HFFc6 (cell line): ENCODE measurements at places on chromosomes 12 and 14. TPM values are rescaled to one million over a fixed set of nuclear protein-coding genes. Genes with fewer than 3 reads are reported as not detected.

The TEX52 gene
- total RNA-seq: not detected in 3 replicates

The CLEC4D gene
- not detected in 3 replicates for total RNA-seq

DNA sequence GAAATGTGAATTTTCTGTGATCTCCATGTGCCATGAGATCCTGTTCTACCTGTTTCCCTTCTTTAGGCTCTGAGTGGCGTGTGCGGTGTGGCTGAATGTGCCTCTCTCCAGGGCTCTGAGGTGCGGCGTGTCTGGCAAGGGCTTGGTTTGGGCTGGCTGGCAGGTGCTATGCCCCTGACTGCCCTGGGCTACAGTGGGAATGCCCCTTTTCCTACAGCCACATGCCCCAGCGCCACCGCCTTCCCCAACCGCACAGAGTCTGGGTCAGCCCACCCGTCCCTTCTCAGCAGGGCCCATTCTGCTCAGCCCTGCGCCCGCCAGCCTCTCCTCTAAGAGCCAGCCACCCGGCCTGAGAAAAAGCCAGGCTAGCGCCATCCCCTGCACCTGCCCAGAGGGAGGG is 24.7 kb downstream of the BTBD6 start:
- H3K4me1 ChIP-seq: peaks cover 8% of the 10 kb centered on the region
- H3K36me3 ChIP-seq: no peaks in the 10 kb centered on the region
- no peaks in the 10 kb centered on the region; the same call in 1 of the 2 replicates for H3K27me3 ChIP-seq
- DNase-seq: no peak
- no peak overlapping the region for H3K27ac ChIP-seq

DNA sequence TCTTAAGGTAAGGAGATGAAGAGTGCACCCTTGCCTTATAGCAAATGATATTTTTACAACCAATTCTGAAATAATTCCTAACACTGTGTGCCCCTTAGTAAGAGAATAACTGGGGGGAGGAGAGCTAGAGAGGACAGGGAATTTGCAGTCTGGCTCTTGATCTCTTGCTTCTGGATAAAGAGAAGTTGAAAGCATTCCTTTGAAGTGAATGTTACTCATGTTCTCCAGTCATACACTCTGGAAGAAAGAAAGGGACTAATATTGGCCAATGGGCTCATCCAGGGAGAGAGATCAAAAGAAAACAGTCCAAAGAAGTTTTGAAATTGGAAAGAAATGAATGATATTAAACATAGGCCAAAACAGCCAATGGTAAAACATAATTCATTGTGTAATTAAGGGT is 25.3 kb downstream of the C12orf75 start:
- H3K27me3 ChIP-seq: no peaks in the 10 kb centered on the region; the same call in none of the 2 replicates
- H3K36me3 ChIP-seq: peaks cover 63% of the 10 kb centered on the region
- peak overlapping the region; percentile 59 for H3K4me3 ChIP-seq
- peaks cover 91% of the 10 kb centered on the region for H3K4me1 ChIP-seq

DNA sequence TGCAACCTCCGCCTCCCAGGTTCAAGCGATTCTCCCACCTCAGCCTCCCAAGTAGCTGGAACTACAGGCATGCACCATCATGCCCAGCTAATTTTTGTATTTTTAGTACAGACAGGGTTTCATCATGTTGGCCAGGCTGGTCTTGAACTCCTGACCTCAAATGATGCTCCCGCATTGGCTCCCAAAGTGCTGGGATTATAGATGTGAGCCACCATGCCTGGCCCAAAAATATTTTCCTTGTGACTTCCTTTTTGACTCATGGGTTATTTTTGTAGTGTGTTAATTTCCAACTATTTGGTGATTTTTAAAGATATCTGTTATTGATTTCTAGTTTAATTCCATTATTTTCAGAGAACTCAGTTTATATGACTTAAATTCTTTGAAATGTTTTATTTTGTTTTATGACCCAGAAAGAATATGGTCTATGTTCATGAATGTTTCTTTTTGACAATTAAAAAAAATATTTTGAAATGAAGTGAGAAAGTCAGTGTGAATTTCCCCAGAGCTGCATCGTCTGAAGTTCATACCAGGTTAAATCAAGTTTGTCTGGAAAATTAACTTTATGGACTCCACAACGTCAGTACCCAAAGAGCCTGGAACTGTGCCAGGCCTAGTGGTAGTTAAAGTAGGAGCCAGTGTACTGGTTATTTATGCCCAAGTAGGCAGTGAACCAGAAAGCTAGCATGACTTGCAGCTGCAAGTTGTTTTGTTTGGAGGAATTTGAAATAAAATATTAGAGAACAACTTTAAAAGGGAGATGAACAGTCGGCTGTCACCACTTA is 2.8 kb upstream of the CDKL1 start:
- DNase-seq: peak; percentile 46
- peak overlapping the region; percentile 50 for H3K27ac ChIP-seq
- peaks cover 5% of the 10 kb centered on the region; the same call in 1 of the 2 replicates for H3K36me3 ChIP-seq
- H3K4me3 ChIP-seq: peak overlapping the region; percentile 60; the same call in 1 of the 2 replicates

The SIX4 gene
- total RNA-seq: 18.8 to 20.8 TPM (median 19.6 TPM) in 3 replicates

DNA sequence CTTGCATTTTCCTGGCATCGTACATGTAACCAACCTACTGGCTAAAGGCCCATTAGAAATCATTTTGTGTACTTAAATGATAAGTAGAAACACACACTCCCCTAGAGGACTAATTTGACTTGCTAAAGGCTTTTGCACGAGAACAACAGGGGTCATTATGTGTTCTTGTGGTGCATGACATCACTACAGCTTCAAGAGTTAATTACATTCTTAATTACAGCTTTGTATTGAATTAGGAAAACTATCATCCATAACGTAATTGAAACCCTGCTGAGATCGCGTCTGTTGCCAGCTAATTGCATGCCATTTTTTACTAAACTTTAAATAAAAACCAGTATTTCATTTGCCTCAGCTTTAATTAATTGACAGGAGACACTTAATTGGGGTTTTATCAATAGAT is 51.4 kb downstream of the TMEM132C start:
- no peak overlapping the region for H3K4me3 ChIP-seq
- no peaks in the 10 kb centered on the region for H3K4me1 ChIP-seq
- H3K27ac ChIP-seq: no peak overlapping the region
- no peaks in the 10 kb centered on the region for H3K36me3 ChIP-seq

The OAS1 gene
- not detected in 3 replicates for total RNA-seq

The ITPK1 gene
- total RNA-seq: 28.0 to 31.8 TPM (median 30.6 TPM) in 3 replicates

GRCh38 chr12:21774358-21775132 is at the start of gene KCNJ8:
KCNJ8 (minus strand) TSS chr12:21774706; CDS start chr12:21773616, 1,090 bp downstream.
- peak within 1 kb of the TSS; percentile 85 for H3K4me3 ChIP-seq
- H3K27me3 ChIP-seq: peaks cover 2% of the 10 kb centered on the region; the same call in 1 of the 2 replicates
- DNase-seq: no peak
- peaks cover 14% of the 10 kb centered on the region; the same call in 1 of the 2 replicates for H3K36me3 ChIP-seq
- H3K27ac ChIP-seq: peak within 1 kb of the TSS; percentile 20; the same call in 1 of the 2 replicates

- no peak overlapping the region for H3K4me3 ChIP-seq
- no peak for DNase-seq
- H3K27me3 ChIP-seq: peaks cover 2% of the 10 kb centered on the region
- no peaks in the 10 kb centered on the region for H3K4me1 ChIP-seq
- no peaks in the 10 kb centered on the region for H3K36me3 ChIP-seq
These were observed 217.6 kb downstream of the TMTC2 start for GRCh38 chr12:82904219-82904790.
